Ammon's horn (tissue), 1 donor: ENCODE measurements at places on chromosomes 2 and 18.

DNA sequence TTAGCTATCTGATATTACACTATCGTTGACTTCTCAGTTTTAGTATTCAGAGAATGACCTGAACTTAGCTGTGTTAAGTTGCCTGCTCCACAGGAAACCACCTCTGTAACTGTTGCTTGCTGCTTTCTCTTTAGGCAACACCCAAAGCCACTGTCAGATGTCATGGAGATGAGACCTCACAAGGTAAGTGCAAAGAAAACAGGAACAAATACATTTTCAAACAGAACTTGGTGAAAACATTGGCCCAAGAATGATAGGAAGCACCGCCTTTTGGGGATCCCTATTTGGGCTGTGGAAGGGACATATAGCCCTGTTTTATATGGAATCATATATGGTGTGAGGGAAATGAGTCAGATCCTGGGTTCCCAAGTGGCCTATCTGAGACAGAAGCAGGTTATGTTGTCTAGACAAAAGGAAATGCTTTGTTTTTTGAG is 143.4 kb downstream of the UBE2E3 start:
- no peak for DNase-seq

- no peak for DNase-seq
Measured at GRCh38 chr2:14451312-14451711, 181.2 kb upstream of the LRATD1 start.

GRCh38 chr2:180907731-180908130 is 72.7 kb upstream of the UBE2E3 start:
- DNase-seq, result no peak

DNA sequence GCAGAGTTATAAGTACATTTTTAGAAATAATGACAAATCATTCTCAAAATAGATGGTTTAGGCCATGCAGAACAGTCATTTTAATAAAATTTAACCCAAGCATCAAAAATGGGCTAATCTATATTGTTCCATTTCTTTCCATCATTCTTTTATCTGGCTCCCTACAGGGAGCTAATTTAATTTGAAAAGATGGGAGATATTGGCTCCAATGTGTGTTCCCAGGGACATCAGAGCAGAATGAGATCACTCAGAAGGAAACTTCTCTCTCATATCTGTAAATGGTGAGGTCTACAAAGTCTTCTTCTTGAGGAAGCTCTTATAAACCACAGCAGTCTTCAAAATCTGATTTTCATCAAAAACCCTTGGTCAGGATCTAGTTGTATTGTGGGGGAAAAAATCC is 119.4 kb upstream of the RAB6C start:
- no peak for DNase-seq

DNA sequence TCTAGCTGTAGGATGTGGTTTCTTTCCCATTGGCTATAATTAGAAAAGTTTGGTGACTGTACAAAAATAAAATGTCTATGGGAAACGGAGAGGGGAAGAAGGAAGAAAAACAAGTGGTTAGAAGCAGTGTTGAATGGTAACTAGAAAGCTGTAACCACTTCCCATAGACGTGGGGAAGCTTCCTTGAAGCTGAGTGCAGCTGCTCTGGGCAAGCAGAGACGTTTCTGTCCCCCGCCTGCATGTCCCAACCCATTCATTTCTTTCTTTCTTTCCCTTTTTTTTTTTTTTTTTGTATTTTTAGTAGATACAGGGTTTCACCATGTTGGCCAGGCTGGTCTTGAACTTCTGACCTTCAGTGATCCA is 367.8 kb upstream of the HS6ST1 start:
- DNase-seq, result peak; percentile 60

DNA sequence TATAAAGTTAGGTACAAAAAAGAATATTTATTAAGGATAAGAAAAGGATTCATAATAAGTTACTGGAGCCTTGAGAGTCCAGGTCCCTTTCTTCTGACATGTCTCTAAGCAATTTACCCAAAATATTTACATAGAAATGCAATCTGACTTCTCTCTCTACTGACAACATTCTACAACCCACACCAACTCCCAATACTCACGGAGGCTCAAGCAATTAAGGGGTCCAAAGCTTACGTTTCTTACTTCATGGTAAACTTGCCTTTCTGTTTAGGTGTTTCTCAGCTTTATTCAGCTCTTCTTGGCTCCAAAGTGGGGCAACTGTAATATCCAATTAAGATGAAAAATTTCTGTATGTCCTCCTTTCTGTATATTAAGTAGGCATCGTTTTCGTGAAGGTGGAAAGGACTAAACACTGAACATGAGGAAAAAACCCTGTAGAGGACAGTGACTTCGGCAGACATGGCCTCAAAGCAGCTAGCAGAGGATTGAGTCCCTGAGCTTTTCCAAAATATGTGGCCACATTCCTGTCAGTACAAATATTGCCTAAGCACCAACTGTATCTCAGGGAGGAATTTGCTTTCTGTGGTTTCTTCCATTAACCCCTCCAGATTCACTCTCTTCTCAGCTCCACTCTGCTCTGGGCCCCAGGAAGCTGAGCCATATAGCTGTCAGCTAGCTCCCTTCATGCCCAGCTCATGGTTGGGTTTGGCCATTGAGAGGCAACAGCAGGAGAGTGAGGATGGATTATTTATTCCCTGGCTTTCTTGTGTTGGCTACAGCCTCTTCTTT is 67.9 kb upstream of the GLS start:
- DNase-seq, result no peak

GRCh38 chr2:220894069-220894468 is 678.0 kb downstream of the EPHA4 start:
- DNase-seq, result no peak

DNA sequence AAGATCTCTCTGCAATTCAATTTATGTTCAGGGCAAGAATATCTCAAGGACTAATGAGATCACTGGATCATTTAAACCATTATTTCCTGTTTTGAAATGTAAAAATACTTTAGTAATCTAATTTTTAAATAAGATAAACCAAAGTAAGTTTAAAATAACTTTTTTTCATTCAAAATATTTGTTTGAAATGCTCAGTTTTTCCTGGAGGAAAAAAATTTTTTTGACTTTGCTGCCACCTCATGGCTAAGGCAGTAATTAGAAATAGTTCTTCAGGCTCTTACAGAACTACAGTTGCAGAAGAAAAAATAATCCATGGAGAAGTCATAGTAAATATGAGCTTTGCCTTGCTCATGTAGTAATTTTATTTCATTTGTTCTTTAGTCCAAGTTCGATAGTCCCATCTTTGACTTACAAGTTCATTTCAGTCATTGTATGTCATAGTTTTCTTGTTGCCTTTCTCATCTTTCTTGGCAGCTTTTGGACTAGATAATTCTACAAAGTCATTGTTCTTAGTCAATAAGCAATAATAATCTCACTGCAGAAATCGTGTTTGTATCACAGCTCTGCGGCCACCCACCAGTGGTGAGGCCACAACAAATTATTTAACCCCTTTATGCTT is 127.4 kb downstream of the DPP4 start:
- no peak for DNase-seq

DNA sequence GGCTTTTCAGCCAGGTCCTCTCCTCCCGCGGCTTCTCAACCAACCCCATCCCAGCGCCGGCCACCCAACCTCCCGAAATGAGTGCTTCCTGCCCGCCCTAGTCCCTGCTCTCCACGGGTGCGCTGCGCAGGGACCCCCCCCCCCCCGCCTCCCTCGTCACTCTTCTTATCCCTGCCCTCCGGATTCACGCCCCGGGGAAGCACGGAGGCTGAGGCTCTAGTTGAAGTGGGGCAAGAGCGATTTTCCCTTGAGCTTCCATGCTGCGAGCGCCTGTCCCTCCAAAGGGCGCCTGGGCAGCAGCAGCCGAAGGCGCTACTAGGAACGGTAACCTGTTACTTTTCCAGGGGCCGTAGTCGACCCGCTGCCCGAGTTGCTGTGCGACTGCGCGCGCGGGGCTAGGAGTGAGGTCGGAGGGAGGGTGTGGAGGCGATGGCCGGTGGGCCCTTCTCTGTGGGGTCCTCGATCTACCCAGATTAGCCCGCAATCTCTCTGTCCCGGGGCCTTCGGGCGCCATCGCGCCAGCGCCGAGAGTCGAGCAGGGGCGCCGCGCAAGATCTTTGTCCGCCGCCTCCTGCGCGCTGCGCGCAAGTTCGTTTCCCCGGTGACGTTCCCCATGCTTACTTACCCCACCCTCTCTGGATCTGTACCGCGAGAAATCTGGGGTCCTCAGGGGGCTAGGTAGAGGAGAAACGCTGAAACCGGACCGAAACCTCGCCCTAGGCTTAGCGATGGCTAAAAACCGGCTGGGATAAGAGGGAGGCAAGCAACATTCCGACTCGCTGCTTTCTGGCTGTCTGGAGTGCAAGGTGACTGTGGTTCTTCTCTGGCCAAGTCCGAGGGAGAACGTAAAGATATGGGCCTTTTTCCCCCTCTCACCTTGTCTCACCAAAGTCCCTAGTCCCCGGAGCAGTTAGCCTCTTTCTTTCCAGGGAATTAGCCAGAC is 677 bp downstream of the GAD1 start:
- DNase-seq, result no peak

GRCh38 chr2:179467111-179467510 is 202.5 kb upstream of the SESTD1 start:
- no peak for DNase-seq

DNA sequence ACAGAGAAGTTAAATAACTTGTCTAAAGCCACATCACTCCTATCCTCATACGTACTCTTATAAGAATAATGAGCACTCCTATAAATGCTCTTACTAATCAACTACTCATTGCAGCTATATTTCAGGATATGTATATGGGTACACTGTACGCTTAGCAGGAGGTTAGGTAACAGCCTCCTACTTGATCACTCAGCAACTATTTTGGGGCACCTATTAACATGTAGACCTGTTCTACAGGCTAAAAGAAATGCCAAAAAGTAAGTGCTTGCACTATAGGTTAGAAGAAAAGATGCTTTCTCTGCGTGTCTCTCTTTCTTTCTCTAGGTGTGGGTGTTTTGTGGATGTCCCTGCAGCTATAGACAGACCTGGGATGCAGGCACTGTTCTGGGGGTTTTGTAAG is 83.1 kb downstream of the TMEM182 start:
- no peak for DNase-seq

DNA sequence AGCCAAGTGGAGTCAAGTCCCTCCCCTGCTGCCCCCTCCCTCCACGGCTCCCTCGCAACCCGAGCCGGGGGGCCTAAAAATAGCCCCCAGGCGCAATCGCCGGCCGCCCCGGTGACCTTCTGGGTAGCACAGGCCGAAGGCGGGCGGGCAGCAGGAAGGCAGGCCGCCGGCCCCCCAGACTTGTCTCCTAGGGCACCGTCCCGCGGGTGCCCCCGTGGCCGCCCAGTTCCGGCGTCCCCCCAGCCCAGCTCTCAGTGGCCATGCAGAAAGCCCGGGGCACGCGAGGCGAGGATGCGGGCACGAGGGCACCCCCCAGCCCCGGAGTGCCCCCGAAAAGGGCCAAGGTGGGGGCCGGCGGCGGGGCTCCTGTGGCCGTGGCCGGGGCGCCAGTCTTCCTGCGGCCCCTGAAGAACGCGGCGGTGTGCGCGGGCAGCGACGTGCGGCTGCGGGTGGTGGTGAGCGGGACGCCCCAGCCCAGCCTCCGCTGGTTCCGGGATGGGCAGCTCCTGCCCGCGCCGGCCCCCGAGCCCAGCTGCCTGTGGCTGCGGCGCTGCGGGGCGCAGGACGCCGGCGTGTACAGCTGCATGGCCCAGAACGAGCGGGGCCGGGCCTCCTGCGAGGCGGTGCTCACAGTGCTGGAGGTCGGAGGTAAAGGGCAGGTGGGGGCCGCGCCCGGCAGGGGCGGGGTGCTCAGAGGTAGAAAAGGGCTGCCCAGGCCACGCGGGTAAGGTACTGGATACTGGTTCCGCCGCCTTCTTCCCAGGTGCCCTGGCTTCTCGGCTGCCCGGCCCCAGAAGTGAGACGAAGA is at the start of gene SPEG:
TSS of gene SPEG (plus strand) at position 126 of the 808 bp plus-strand sequence. CDS start at position 261, 135 bp downstream.
- DNase-seq, result no peak

DNA sequence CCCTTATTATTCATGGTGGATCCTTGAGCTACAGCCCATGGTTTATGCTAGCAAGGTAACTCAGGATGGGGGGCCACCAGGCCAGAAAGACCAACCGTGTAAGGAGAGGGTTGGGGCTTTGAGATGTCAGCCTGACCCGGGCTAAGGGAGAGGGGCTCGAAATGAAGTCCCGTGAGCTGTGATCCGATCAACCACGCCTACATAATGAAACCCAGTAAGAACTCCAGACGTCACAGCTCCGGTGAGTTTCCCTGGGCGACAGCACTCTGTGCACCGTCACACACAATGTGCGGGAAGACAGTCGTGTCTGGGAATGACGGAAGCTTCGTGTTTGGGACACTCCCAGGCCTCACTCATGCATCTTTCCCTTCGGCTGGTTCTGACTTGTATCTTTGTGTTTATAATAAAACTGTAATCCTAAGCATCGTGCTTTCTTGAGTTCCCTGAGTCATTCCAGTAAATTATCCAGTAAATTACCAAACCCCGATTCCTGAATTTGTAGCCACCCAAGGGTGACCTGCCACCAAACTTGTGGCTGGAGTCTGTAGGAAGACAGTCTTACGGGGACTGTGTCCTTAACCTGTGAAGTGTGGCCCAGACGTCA is 44.2 kb downstream of the CYP27C1 start:
- peak; percentile 44 for DNase-seq

DNA sequence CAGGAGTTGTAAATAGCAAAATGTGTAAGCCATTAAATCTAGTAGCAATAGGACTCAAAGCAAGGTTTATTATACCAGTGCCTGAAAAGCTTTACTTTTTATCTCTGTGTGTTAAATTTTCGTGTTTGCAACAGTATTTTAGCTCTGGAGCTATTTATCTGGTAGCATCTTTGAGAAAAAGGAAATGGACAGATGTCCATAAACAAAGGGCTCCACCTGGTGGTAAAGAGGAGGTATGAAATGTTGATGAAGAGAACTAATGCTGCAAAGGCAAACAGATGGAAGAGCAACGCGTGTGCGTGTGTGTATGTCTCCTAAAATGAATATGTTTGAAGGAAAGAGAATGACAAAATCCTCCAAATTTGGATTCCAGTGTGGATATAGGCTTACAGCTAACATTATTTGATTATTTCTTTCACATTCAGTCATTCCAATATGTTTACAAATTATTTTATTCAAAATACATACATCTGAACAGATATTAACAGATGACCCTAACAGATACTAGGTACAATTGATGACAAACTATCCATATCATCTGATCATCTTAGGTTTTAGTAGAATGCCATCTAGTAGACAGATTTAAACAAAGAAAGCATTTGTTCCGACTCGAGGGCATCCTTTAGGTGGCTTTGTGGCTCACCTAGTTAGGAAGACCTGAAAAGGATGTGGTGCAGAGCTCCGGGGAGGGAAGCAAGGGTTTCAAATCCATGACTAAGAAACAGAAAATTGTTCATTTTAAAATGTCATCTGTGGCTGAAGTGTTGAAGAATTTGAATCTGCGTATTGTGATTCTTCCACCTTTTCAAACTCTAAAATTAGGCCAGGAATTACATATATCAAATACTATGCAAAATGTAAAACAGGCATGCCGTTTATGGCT is 383.3 kb downstream of the MTX2 start:
- peak; percentile 74 for DNase-seq

DNA sequence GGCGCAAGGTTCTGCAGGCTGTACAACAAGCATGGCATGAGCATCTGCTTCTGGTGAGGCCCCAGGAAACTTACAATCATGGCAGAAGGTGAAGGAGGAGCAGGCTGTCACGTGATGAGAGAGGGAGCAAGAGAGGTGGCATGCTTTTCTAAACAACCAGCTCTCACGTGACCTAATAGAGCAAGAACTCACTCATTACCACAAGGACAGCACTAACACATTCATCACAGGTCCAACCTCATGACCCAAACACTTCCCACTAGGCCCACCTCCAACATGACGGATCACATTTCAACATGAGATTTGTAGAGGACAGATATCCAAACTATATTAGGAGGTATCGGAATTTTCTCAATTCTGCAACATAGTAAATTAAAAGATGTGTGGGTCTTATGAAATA is 108.8 kb upstream of the DLX2 start:
- DNase-seq, result no peak

- no peak for DNase-seq
Measured at GRCh38 chr18:5052491-5052890, 144.6 kb downstream of the AKAIN1 start.

- no peak for DNase-seq
Measured at GRCh38 chr2:121360566-121361300, 75.7 kb upstream of the TFCP2L1 start.
